ENCODE measurements at places on chromosomes 12 and 14. TPM values are rescaled to one million over a fixed set of nuclear protein-coding genes. Genes with fewer than 3 reads are reported as not detected.

DNA sequence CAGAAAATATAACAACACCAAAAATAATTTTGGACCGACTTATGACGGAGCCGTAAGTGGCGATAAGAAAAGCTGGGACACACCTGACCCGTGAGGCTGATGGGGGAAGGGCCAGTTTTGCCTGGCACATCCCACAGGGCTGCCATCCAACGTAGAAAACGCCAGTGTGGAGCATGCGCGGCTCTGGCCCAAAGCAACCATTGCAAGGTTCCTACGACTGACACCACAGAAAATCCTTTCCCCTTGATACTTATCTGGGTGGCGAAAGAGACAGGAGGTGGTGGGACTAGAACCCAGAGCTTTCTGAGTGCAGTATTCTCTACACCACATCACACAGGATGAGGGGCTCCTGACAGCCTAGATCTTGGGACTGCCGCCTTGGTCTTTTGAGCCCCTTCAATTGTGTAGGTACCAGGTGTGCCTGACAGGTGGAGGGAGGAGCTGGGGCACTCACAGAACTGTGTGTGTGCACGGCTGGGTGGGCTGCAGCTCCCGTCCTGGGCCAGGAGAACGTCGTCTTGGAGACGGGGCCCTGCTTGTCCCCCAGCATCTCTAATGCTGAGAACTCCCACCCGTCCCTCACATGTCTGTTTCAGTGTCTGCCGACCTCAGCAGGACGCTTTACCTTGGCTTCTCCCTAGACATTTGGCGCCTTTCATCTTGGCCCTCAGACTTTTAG, 17.4 kb upstream of the CACNA2D4 start:
- DNase-seq: no peak

- no peak for DNase-seq
These were observed 215.5 kb downstream of the PIK3C2G start for GRCh38 chr12:18476861-18477260.

TPI1 gene
- total RNA-seq: 437 TPM

DNA sequence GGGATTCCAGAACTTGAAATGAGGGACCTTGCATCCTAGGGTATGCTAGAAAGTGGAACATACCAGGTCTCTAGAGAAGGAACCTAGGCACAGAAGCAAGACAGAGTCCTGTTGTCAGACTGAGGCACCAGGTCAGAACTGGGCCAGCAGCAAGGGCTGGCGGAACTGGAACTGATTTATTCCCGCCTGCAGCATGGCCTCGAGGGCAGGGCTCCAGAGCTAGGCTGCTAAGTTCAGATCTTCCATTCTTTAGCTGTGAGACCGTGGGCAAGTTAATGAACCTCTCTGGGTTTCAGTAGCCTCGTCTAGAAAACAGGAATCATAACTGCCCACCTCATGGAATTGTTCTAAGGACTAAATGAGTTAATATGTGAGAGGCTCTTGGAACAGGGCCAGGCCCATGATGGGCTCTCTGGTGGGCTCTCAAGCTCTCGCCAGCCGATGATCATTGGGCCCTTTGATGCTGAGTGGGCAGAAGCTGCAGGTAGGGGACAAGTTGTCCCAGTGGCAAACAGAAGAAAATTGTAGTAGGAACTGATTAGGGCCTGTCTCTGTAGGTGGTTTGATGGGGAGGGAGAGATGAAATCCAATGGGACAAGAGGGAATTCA, 199.8 kb downstream of the ZFP36L1 start:
- DNase-seq: no peak

- DNase-seq: no peak
These were observed 14.9 kb upstream of the SCAF11 start for GRCh38 chr12:46005151-46005797.

DNA sequence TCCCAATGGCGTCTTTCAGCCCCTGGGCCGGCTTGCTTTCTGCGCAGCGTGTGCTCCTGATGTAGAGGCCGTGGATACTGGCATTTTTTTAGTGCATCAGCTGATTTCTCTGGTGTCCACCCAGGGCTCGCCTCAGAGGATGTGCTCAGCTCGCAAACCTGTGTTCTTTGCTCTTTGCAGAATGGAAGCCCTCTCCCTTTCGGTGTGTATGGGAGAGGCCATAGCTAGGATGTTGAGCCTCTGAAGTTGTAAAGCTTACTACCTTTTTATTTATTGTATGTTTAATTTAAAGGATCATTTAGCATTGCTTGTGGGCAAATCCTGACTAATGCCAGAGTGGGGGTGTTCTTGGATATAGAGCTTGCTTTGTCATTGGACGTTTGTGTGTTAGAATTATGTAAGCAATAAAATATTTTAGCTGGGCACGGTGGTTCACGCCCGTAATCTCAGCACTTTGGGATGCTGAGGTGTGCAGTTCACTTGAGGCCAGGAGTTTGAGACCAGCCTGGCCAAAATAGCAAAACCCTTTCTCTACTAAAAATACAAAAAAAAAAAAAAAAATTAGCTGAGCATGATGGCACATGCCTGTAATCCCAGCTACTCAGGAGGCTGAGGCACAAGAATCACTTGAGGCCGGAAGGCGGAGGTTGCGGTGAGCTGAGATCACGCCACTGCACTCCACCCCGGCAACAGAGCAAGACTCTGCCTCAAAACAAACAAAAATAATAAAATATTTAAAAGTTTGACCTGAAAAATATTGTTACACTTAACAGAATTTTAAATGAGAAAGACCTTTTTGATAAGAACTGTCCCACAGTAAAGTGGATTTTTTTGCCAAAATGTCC, 52.6 kb upstream of the MMP17 start:
- no peak for DNase-seq

UBE3B gene
- total RNA-seq: 44.3 TPM

DNA sequence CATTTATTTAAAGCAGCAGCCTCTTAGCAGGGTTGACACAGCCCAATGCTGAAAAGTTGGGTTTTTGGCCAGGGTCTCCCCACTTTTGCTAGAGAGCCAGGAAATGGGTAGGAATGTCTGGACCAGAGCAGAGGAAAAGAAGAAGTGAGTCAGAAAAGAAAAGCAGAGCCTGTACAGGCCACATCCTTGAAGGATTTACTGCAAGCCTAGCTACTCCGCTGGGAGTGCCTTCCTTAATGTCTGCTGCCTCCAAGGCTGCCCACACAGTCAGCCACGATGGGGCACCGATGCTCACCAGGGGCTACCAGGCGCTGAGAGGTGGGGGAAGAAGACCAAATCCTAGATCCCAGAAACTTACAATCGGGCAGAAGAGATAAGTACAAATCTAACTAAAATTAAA, 139.2 kb downstream of the C12orf75 start:
- no peak for DNase-seq

HOXC10 gene
- total RNA-seq: 50.7 TPM

DIO3 gene
- total RNA-seq: 0.94 TPM

GRCh38 chr12:30019366-30020140, 235.8 kb upstream of the TMTC1 start:
- DNase-seq: no peak

DNA sequence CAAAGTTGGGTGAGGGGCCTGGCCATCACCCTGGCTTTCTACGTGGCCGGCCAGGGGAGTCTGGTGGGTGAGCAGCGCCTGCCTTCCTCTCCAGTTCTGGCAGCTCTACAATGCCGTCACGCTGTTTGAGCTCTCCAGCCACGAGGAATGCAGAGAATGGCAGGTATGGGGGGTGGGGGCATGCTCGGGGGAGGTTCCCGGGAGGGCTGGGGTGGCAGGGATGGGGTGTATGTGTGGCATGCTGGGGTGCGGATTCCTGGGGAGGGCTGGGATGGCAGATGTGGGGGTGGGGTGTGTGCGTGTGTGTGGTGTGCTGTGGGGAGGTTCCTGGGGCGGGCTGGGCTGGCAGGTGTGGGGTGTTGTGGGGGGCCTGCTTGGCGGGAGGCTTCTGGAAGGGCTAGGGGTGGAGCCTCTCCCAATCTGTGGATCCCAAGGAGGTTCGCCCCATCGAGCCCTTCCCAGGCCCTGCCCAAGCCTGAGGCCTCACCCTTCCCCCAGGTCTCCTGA, 18.5 kb downstream of the RHOF start:
- DNase-seq: peak; percentile 90

DNA sequence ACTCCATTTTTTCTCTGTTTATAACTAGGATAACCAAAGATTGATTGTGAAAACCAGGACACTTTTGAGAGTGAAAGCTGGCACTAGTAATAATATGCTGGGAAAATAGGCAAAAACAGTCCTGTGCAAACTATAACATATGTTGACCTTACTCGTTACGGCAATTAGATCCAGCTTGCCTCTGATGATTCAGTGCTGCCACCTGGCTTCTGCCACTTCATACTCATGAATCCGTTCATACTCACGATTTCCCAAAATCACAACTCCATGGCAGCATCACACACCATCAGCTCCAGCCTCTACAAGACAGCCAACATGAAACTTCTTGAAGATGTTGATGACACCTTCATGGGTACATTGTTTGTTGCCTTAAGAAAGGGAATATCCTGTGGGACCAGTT, 49.1 kb upstream of the CAND1 start:
- DNase-seq: no peak

DNA sequence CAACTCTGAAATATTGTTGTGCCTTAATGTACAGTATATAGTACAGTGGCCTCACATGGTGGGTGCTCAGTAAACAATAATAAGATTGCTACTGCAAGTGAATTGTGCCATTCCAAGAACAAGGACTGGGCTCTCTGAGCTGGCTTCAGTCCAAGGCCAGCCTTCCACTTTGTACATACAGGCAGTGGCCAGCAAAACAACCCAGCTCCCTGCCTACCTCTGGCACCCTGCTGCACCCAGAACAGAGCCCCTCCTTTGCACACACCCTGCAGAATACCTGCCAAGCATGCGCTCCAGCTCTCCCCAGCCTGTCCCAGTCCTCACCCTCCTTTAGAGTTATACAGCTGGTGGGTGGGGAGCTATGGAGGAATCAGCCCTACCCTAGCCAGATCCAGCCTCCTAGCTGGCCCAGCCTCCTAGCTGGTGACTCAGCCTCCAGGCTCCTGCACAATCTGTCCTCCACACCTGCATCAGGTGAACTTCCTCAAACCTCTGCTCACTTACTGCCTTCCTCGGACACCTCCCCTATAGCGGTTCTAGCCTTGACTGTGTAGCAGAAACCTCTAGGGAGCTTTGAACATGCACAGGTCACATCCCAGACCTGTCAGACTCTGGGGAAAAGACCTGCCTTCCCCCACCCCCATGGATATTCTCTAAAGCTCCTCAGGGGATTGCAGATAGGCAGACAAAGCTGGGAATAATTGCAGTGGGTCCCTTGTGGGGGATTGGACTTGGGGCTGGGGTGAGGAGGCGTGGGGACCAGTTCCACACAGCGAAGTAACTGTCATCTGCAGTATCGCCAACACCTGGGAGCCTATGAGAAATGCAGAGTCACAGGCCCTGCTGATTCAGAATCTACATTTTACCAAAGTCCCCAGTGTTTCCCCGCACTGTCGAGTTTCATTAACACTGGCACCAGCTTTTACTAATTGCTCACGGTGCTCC, 17.9 kb downstream of the ZDHHC22 start:
- DNase-seq: no peak

DNA sequence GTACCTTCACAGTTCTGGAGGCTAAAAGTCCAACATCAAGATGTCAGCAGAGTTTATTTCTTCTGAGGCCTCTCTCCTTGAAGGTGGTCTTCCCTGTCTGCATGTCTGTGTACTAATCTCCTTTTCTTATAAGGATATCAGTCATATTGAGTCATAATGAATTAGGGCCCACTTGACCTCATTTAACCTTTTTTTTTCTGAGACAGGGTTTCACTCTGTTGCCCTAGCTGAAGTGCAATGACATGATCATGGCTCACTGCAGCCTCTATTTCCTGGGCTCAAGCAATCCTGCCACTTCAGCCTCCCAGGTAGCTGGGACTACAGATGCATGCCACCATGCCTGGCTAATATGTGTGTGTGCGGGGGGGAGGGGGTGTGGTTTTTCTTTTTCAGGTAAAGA, 41.7 kb downstream of the PPM1H start:
- no peak for DNase-seq

DNA sequence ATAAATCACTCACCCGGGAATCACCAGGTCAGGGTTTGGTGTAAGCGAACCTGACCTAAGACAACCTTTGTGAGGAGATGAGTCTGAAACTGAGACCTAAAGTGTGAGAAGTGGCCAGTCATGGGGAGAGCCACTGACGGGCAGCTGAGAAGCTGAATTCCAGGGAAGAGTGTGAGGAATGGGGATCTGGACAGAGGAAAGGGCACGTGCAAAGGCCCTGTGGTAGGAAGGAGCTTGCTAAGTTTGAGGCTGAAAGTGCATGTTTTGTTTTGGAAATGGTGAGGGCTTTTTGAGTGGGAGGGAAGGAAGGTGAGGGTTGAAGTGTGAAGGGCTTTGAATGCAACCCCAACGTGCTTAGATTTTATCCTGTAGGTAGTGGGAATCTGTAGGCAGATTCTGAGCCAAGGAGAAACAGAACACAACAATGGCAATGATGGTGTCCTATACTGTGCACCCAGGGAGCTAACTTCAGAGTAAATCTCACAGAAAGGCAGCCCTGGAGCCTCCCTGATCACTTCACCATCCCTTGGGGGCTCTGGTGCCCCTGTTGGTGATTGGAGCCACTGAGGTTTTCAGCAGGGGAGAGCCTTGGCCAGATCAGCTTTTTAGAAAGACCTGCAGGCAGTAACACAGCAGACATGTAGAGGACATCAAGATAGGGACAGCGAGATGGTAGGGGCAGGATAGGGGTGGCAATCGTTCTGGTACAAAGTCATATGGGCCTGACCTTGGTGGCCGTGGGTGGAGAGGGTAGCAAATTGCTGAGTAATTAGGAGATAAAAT, 37.5 kb upstream of the CHGA start:
- DNase-seq: no peak

ANO2 gene
- 4.4 TPM for total RNA-seq

UNC79 gene
- total RNA-seq: 0.79 TPM

DNA sequence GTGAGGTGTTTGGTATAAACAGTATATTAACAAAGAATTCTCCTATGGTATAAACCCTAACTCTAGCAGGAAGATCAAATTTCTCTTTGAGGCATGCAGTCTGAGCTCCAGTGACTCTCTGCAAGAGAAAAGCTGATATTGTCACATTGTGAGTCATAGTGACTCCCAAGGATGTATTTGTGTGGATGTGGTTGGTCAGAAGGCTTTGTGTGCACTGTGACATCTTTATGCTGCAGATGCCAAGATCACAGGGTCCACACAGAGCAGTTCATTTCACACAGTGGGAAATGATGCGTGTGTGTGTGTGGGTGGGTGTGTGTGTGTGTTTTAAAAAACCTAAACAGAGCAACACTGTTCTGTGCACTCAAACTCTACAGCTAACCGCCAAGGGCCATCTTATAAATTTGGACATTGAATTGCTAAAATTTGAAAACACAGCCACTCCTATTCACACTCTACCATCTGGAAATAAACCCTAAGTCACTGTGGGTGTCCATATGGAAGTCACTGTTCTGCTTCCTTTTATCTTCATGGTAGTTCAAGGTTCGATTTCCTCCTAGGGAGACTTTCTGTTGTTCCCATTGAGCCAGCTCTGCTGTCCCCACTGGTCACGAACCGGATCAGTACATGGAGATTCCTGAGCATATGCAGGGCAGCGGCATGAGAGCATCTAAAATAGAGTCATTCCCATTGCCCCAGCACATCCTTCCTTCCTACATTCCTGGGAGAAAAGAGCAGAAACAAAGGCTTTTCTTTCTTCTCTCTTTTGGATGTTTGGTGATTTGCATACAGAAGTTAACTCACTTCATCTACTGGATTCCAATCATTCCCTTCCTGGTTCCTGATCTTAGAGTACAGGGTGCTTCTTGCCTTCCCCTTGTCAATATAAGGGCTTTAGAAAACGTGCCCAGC, 727.6 kb downstream of the DIO2 start:
- DNase-seq: no peak

GRCh38 chr12:98399532-98399931, 115.9 kb upstream of the TMPO start:
- DNase-seq: no peak

WIF1 gene
- not detected for total RNA-seq

TAS2R43 gene
- 0.85 TPM for total RNA-seq

- DNase-seq: no peak
These were observed 27.1 kb downstream of the KCTD10 start for GRCh38 chr12:109449845-109450532.

ZNF384 gene
- 51.6 TPM for total RNA-seq

Data from kidney (tissue), 22 donors.